Stimulated activated CD4-positive, alpha-beta T cell treated with anti-CD3 and anti-CD28 coated beads, Interleukin-2, amount 100 ng/mL, for 24 hours (primary cell): ENCODE measurements at places on chromosomes 11 and 22.

- no peak for DNase-seq
Observed at GRCh38 chr11:63242089-63242781, 1.2 kb downstream of the SLC22A25 start.

DNA sequence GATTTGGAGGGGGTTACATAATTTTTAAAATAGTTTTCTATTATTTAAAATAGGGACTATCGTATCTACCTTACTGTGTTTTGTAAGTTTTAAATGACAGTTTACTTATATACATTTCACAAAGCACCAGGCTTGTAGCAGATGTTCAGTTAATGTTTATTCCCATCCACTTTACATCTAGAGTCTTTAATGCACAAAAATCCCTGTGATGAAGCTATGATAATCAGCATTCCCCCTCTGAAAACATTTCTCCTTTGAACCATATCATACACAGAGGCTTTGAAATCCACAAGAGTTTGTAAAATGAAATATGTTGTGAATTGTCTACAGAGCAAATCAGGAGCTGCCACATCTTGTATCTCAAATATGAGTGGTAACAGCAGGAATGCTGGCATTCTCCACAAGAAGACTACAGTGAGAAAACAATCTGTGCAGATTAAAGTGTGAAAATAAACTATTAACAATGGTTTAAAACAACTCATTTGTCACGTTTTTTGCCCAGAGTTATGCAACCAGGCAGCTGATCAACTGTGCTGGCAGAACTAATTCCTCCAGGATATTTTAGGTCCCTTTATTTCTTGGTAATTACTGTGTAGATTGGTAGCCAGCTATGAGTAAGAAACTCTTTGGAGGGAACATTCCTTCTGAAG lies 699.1 kb upstream of the ARHGAP42 start:
- no peak for DNase-seq

GRCh38 chr11:82837650-82838049 lies 62.6 kb downstream of the PRCP start:
- no peak for DNase-seq

- DNase-seq: no peak
Observed at GRCh38 chr11:75507571-75507970, 18.2 kb downstream of the GDPD5 start.

DNA sequence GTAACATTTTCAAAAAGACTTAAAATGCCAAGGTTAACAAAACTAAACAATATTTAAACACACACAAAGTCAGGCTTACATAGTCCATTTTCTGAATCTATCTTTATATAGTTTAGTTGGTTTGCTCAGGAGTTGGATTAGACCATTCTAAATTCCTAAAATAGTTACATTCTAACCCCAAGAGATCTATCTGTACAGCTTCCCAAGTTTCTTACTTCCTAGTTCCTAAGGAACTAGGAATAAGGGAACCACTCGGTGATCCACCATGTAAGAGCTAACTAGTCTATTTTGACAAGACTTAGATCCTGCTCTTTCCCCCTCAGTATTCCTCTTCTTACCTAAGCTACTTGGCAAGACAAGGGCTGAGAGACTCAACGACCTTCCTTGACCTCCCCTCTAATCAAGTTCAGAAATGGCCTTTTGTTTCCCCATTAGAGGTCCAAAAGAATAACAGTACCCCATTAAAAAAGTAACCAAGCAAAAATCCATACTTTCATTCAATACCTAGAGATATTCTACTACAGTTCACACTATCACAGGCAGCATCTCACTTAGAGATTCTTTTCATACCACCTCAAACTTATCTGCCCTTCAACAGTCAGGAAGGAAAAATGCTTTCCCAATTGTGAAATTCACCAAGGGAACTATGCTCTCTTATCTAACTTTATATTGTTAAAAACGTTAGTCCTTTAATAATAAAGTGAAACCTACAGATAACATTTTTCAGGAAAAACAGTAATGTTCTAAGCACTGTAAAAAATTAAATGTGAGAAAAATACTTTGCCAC lies 253.1 kb downstream of the TTC28 start:
- no peak for DNase-seq

GRCh38 chr11:5992604-5993251 lies 5.9 kb upstream of the OR52L1 start:
- no peak for DNase-seq

DNA sequence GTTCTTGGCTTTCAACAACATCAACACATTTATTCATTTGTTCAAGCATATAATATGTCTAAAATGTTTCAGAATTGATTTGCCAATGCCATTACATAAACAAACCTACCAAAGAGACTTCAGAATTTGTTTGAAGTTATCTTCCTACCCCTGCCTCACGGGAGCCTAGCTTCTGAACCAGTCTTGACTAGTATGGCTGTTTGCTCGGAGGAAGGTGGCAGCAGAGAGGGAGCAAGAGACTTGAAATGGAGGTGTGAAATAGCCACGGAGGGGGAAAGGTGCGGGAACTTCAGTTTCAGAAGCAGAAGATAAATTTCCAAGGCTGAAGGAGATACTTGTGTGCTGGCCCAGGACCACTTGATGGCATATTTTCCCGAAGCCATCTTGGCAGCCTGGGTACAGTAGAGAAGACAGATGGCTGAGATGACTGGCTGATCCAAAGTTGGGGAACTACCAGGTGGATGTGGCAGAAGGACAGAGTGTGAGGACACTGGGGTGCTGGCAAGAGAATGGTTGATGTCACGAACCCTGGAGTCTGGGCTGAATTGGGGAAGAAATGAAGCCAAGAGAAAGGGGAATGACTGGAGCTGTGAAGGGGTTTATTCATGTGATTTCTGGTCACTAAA lies 14.0 kb upstream of the MTCH2 start:
- DNase-seq: no peak

- DNase-seq: no peak
Observed at GRCh38 chr11:62770778-62771143, 435 bp upstream of the TAF6L start.

GRCh38 chr11:134499990-134500389 lies 87.9 kb upstream of the B3GAT1 start:
- no peak for DNase-seq

DNA sequence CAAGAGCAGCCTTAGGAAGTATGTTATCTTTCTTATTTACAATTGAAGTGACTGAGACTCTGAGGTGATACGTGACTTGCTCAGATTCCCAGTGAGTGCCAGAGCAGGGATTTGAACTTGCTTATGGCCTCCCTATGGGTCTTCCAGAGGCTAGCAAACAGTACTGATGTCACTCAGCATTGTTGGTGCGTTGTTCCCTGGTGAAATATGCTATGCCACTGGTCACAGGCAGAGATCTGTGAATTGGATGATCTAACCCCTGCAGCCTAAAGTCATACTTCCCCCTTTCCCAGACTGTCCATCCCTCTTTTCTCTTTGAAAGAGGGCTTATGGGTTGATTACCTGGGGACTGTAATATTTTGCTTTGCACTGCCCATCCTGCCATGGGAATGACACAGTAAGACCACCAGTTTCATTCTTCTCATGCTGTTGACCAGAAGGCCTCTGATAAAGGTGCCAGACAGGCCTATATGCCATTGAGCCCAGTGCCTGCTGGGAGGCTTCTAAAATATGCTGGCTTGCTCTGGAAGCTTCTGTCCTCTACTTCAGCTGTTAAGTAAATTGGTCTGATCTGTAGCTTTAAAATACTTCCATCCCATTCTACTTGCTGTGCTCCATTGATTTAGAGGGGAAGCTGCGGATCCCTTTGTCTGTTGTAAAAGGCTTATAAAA lies 152.2 kb upstream of the E2F8 start:
- no peak for DNase-seq

DNA sequence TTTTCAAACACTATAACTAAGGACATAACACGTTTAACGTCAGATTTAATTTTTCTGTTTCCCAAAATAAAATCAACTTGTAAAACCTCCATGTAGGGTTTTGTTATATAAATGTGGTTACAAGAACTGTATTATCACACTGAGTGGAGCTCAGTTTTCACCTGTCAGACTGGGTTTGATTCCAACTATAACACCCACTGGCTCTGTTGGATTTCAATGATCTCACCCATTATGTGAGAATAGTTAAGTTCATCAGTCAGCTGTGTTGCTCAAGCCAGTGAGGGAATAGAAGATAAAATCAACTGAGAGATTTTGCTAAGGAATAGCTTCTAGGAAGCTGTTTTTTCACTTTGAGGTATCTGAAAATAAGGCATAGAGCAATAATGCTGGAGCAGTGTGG lies 5.1 kb upstream of the OR52R1 start:
- no peak for DNase-seq

GRCh38 chr22:41821471-41822316 lies 11.2 kb upstream of the SREBF2 start:
- DNase-seq: no peak
